ENCODE measurements at places on chromosomes 4 and X.

GRCh38 chr4:8794491-8794890, 77.1 kb downstream of the HMX1 start:
- DNase-seq: no peak

GRCh38 chrX:146481735-146482134, 327.8 kb upstream of the CXorf51B start:
- DNase-seq: no peak

DNA sequence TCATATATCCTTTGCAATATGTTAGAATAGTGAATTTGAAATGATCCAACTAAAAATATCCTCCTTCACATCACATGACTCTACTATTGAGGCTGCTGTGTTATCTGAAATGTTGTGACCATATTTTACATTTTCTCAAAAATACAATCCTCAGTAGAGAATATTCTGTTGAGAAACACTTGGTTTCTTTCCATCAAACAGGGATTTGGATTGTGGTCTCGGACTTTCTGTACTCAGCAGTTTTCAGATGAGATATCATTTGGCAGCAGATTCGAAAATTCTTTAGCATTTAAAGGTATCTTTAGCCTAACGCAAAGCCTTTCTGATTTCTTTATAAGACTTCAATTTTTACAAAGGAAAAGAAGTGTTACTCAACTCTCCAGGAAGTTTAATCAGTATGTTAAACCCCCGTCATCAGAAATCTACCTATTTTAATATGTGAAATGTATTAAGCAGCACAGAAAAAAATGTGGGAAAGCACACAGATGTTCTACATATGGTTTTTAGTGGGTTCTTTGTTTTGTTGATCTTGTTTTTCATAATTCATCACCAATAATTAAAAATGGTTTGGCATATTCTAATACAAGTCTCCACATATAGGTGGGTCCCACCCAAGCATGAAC, 55.4 kb upstream of the ANXA3 start:
- no peak for DNase-seq

DNA sequence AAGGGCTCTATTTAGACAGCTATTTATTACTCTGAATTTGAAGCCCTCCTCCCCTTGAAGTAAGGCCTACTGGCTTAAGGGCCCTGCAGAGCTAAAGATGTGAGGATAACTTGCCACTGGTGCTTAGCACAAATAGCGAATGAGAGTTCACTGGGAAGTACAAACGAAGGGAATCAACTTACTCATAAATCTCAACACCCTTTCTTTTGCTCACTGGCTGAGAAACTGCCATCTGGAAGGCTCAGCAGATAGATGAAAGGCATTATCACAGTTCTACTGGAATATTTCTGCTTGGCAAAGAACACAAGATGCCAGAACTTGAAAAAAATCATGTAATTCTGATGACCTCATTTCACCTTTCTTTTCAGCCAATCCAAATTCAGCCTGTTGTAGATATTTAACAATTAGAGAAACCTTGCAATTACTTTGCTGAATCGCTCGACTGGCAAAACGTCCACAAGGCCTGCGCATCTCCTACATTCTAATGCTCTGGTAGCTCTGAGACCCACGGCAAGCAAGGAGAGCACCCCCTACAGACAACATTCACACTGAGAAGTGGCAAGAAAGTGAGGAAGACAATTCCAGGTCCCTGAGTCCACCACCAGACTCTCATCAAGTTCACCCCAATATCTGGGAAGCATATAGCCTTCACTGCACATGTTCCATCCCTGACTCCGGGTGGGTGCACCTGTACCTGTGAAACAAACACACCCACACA, 27.5 kb downstream of the TSPAN5 start:
- DNase-seq: no peak

DNA sequence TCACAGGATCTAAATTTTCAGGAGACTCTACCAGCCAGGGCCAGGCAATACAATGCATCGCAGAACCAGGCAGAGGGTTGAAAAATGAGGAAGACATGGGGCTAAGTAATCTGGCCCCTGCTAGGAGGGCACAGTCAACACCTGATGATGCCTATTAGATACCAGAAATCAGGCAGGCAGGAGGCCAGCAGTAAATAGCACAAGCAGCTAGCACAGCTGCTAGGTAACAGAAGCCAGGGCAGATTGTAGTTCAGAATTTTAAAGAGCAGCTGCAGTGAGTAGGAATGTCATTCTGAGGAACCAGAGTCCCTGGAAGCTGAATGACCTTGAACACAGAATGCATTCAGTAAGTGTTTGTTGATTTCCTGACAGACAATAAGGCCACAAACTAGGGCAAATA, 38.8 kb upstream of the TRPC5OS start:
- DNase-seq: no peak

DNA sequence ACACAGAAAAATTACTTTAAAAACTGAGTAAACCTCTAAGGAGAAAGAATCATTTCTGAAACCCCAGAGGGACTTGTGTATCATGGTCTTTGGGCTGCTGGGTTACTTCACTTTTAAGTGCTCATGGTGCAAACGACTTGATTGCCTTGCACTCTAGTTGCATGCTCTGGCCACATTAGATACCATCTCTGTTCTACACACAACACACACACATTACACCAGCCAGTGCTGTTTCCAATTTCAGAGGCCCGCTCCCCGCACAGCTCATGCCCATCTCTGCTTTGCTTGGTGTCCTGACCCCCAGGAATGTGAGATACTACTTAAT, 2.1 kb downstream of the PPP3CA start:
- no peak for DNase-seq

DNA sequence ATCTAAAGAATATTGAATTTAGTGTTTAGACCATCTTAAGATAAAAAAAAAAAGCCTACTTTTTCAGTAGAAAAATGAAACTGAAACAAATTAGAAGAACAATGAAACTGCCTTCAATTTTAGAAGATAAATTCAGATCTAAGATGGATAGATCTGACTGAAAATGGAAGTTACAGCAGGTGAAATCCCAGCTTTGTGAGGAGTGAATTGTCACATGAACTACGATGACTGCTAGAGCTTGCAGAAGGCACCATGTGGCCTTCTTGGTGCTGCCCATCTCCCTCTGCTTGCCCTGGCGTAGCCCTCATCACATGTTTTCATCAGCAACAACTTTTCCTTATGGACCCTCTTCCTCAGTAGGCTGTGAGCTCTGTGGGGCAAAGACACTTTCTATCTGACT, 51.4 kb upstream of the EMCN start:
- no peak for DNase-seq

GRCh38 chr4:156330436-156331031, 376.9 kb upstream of the CTSO start:
- no peak for DNase-seq

DNA sequence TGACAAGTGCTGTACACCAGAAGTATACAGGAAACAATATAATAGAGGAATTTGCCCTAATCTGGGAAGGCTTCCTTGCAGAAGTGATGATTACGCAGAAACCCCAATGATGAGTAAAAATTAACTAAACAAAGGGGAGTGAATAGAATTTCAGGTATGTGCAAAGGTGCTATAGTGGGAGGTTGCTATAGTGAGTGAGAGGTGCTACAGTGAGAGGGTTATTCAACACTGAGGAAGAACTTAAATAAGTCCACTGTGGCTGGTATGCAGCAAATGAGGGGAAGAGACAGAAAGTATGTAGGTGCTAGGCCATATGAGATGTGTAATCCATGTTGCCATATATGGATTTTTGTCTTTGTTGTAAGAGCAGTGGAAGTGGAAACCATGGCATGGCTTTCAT, 69.5 kb downstream of the TRIM2 start:
- DNase-seq: no peak

DNA sequence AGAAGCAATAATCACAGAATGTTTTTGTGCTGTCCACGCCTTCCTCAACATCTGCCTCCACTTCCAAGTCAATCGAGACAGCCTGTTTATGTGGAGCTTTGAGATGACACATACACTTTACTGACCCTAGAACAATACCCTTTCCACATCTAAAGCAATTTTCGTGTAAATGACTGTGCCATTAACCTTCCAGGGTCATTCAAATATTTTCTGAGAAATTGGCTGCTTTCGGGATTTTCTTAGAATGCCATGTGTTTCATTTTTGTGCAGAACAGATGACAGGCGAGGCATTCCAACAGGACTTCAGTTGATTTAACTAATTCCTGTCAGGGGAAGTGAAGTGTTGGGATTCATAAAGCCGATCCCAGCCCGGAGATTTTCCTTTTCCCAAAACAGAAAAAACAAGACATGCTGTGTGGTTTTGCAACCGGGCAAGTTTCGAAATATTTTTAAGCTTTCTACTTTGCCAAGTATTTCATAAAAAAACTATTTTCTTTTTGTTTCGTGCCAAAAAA, 73.9 kb downstream of the SORBS2 start:
- DNase-seq: no peak

Data from activated CD4-positive, CD25-positive, alpha-beta regulatory T cell treated with anti-CD3 and anti-CD28 coated beads, Interleukin-2, amount 50 U/mL, for 16 hours (primary cell).